ENCODE measurements at places on chromosomes 5 and 9.

- DNase-seq = no peak
Measured at GRCh38 chr9:15499139-15499538, 11.6 kb downstream of the PSIP1 start.

DNA sequence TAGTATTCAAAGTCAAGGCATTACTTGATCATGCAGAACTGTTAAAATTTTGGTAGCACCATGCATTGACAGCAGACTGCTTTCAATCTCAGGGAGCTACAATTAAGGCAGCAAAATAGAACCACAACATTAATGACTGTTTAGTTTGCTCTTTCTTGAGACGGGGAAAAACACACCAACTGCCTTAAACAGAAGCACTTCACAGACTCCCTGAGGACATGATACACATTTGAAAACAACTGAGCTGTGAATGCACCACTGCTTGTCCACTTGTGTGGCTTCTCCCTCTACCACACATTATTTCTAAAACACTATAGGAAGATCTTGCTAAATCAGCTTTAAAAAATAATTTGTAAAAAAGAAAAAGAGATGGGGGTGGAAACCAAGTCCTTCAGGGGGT is 79.6 kb upstream of the MAST4 start:
- DNase-seq = no peak

DNA sequence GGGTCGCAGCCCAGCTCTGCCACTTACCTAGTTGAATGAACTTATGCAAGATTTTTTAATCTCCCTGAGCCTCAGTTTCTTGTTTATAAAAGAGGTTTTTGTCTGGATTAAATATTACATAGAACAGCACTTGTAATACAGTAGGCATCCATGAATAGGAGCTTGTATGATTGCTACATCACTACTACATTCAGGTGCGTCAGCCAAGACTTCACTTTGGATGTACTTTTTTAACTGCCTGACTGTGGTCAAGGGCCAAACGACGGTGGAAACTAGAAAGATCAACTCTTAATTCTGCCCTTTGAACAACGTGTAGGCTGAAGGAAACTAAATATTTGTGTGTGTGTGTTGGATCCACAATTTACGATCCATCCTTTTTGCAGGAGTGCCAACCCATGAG is 172.8 kb downstream of the RFK start:
- DNase-seq = no peak

DNA sequence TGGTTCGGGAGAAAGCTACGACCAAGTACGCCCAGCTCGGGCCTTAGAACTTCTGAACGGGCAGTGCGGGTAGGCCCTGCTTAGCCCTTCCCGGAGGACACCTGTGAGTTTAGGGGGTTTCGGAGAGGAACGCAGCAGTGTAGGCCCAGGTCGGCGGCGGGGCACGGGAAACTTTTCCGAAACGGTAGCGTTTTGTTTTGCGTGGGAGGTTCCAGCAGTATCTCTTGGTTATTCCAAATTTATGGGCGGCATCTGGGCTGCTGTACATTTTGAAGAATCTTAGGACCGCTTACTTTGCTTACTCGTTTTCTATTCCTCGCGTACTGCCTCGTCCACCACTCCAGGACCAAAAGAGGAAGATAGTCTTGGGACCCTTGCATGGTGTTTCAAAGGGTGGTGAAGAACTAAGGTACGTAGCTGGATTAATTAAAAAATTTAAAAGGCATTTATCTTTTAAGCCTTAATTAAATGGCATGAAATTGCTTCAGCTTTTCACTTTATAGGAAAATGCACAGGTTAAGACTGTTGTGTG is 492 bp downstream of the TENT2 start:
- no peak for DNase-seq

DNA sequence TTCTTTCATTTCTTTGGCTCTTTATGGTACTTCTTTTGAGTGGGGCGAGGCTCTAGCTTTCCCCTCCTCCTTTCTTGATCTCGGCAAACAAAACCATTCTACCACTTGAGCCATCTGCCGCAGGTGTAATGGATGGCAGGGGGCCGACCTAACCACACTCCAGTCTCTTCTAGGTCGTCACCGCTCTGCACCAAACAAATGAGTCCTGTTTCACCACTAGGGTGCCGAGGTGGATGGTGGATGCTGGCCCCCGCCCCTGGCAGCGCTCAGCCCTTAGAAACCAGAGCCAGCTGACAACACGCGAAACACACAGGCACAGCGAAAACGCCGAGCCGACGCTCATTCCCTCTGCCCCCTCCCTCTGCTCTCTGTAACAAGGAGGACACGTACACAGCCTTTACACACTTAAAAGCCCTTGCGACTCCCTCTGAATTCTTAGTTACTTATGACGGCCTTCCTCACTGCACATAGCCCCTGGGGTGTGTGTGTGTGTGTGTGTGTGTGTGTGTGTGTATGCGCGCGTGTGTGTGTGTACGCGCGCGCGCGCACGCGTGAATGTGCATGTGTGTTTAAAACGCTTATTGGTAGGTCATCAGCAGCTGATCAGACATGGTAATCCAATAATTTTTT is 199.4 kb downstream of the MEF2C start:
- DNase-seq = peak; percentile 99

- no peak for DNase-seq
Measured at GRCh38 chr5:149707097-149707496, 23.0 kb upstream of the PPARGC1B start.

DNA sequence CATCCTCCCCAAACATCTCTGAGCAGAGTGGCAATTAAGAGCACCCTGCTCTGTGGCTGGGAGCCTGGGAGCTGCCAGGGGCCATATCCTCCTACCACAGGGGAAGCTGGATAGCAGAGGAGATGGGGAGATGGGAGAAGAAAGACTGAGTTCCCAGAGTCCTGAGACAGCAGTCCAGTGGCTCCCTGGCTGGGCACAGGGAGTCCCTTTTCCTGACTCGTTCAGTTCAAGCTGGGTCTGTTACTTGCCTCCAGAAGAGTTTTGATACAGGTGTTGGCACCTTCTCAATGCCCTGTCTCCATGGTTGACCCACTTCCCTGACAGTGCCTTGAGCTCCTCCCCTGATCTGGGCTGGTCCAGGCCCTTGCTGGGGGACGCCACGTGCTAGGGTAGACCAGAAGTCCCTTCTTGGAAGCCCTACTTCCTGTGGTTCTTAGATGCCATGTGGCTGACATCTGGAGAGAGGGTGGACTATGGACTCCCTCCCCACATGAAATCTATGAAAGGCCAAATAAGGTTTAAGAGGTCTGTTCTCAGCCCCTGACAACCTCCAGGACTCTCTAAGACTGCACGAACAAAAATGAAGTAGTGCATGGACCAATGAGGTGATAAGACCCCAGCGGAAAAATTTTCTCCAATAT is 166.2 kb downstream of the AUH start:
- DNase-seq = no peak

GRCh38 chr5:6321078-6321477 is 57.3 kb downstream of the MED10 start:
- no peak for DNase-seq

GRCh38 chr9:13140843-13141592 is 138.5 kb downstream of the MPDZ start:
- DNase-seq = no peak

DNA sequence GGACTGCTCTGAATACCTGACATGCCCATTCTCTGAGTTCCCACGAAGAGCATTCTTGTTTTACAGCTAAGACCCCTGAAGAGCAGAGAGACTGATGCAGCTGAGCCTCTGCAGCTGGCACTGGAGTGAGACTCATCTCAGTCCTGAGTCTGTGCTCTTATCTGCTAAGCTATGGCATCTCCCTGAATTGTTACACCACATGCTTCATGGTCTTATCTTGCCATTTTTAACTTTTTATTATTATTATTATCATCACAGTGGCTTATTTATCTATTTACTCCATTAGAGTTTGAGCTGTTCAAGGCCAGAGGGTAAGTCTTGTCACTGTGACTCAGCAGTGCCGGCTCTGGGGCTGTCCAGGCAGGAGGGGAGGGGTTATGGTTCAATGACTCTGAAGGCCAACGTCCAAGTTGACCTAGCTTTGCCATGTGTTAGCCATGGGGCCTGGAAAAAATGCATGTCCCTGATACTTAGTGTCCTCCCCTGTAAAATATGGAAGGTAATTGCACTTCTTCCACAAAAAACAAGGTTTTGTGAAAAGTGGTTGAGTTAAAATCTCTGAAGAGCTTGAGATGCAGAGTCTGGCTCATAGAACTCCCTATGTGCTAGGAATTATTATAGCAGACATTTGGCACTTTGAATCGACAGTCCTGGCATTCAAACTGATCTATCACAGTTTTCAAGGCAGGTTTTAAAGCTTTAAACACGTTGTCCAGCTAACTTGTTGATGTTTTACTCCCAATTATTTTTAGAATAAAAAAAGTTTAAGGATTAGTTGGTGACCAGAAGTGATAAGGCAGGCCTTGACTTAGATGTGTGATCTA is 94.6 kb downstream of the ALDH1A1 start:
- DNase-seq = no peak

- peak; percentile 70 for DNase-seq
Measured at GRCh38 chr5:123530728-123531127, 18.8 kb downstream of the CSNK1G3 start.

GRCh38 chr9:14243514-14244042 is 70.4 kb downstream of the NFIB start:
- DNase-seq = no peak

DNA sequence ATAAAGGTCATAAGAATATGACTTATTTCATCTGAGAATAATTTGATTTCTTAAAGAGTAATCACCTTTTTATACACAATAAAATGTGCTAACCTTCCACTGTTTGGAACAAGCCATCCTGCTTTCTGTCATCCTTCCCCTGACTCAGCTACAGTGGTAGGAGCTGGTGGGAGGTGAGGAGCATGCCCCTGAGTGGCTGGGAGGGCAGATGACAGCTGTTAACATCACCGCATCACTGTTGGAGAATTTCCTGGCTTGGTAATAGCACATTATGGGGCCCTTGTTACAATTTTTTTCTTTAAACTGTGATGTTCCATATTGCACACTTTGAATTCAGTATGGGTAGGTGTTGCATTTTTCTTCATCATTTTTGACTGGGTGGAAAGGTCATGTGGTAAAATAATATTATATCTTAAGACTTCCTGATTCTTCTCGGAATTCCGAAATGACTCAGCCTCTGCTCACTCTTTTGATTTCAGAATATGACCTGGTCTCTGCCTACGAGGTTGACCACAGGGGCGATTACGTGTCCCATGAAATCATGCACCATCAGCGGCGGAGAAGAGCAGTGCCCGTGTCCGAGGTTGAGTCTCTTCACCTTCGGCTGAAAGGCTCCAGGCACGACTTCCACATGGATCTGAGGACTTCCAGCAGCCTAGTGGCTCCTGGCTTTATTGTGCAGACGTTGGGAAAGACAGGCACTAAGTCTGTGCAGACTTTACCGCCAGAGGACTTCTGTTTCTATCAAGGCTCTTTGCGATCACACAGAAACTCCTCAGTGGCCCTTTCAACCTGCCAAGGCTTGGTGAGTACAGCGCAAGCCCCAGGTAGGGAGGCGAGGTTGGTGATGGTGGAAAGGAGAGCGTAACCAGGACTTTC is 5.8 kb downstream of the ADAMTS16 start:
- DNase-seq = no peak

DNA sequence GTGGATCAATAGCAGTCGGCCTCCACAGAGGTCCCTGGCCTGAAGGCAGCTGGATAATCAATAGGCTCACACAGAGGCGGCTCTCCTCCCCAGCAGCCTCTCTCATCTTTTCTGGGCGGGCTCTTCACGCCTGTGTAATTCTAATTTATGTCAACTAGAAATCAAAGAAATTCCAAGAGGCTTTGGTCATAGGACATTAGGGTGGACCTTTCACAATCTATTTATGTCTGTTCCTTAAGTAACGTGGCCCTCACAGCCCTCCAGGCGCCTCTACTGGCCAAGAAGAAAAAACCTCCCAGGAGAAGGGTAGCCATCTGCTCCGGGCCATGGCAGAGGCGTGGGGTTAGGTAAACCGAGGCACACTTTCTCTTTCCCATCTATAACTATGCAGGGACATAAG is 205.1 kb upstream of the EFNA5 start:
- DNase-seq = no peak

GRCh38 chr5:191036-191948 is at the start of gene LRRC14B:
LRRC14B (plus strand) TSS chr5:191495; CDS start chr5:191539, 44 bp downstream.
- peak; percentile 90 for DNase-seq

DNA sequence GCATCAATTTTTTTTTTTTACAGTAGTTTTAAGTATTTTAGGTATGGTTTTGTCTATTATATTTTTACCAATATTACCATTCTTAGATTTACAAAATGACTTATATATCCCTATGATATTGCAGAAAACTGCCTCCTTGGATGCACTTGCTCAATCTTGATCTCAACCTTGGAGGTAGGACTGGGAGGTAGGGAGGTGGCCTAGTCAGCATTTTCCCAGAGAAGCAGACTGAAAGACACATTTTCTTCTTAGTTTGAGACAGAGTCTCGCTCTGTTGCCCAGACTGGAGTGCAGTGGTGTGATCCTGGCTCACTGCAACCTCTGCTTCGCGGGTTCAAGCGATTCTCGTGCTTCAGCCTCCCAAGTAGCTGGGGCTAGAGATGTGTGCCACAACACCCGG is 175.3 kb upstream of the SH3GL2 start:
- DNase-seq = no peak

GRCh38 chr9:98409719-98410118 is 154.3 kb upstream of the TBC1D2 start:
- DNase-seq = peak; percentile 30

DNA sequence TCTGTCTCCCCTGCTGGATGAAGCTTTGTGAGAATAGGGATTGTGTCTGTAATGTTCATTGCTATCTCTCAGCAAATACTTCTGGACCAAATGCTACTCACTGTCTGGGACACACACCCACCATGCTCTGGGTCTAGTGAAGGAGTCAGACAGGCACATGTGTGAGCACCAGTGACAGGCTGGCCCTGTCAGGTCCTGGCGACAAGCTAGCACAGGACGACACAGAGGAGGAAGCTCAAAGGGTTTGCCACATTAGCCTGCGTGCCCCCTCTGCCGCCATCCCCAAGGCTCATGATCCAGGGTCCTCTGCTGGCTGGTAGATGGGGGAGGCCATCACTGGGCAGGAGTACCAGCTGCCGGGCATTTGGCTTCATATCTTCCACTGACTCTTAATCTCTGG is 23.3 kb downstream of the LRSAM1 start:
- no peak for DNase-seq

- no peak for DNase-seq
Measured at GRCh38 chr9:133770076-133770777, 32.1 kb upstream of the SARDH start.
